SHP77 (cell line): ENCODE measurements at places on chromosomes 1 and 21.
A peak's percentile ranks its signal among the peaks of the same experiment; 100 is the strongest.

- no peak for DNase-seq
Measured at GRCh38 chr1:167782946-167783345, 61.2 kb downstream of the MPZL1 start.

DNA sequence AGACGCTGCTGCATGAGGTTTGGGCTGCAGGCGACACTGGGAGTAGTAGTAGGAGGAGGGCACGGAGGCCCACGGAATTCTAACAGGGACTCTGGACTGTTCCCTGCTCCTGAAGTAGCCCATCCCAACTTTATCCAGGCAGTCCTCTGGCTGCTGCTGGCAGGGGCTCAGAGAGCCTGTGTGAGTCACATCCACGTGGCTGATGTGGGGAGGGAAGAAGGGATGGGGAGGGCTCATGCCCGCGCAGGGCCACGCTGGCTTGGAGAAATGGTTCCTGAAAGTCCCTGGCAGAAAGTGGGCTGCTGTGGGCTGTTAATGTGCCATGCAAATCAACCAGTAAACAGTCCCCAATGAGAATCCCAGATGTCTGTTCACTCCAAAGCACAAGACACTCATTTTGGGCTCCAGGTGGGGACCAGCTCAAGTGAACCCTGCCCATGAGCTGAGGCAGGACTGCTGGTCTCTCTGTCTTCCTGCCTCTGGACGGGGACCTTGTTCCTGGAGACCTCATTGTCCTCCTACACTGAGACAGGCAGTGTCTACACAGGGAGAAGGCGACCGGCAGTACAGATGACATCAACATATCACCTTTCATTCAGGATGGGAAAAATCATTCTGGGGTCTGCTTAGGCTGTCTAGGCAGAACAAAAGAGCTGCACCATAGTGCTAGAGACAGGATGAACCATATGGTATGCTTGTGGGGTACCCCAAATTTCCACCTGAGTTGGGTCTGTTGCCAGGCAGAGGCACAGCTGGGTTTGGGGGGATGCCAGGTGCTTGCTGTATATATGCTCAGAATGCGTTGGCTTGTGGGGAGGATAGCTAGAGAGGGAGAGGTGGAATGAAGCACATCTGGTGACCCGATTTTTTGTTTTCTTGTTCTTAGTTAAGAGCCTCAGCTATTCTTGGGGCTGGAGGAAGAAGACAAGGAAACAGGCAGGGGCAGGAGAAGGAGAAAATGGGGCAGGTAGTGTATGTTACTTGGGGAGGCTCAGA lies 57.9 kb upstream of the FMOD start:
- DNase-seq: no peak

GRCh38 chr1:229328598-229329362 lies 14.1 kb downstream of the CCSAP start:
- DNase-seq: no peak

- no peak for DNase-seq
Measured at GRCh38 chr1:183094351-183094750, 71.1 kb downstream of the LAMC1 start.

- no peak for DNase-seq
Measured at GRCh38 chr1:91018006-91018405, 3.8 kb downstream of the ZNF644 start.

GRCh38 chr21:41848958-41849580 lies 30.1 kb downstream of the PRDM15 start:
- no peak for DNase-seq

GRCh38 chr1:4951601-4952000 lies 297.2 kb downstream of the AJAP1 start:
- no peak for DNase-seq

DNA sequence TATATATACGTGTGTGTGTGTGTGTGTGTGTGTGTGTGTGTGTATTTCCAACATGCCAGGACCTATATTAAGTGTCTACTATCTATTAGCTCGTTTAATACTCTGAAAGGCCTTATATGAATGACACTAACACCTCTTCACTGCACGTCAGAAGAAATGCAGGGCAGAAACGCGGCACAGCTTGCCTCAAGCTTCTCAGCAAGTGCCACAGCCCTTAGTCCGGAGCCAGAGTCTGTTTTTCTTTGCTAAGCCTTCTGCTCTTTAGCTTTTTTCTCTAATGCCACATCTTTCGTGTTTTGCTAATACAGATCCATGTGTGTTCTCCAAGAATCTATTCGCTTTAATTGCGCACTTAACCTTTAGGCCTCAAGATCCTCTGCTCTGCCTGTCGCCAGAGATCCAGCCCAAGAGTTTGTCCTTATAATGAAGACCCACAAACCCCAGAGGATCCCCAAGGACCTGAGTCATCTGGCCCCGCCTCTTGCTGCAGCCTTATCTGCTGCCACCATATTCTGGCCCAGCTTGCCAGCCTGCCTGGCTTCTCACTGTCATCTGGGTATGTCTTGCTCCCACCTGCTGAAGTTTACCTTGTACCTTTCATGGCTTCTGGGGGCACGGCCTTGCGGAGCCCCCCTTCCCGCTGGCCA lies 2.0 kb upstream of the TRIM58 start:
- no peak for DNase-seq

GRCh38 chr1:58380345-58380744 lies 166.2 kb downstream of the OMA1 start:
- no peak for DNase-seq

GRCh38 chr1:228031276-228031995 lies 24.6 kb downstream of the WNT3A start:
- DNase-seq: no peak

GRCh38 chr1:60547821-60548220 lies 474.3 kb upstream of the C1orf87 start:
- no peak for DNase-seq

GRCh38 chr1:78383923-78384322 lies 106.9 kb upstream of the PTGFR start:
- no peak for DNase-seq

DNA sequence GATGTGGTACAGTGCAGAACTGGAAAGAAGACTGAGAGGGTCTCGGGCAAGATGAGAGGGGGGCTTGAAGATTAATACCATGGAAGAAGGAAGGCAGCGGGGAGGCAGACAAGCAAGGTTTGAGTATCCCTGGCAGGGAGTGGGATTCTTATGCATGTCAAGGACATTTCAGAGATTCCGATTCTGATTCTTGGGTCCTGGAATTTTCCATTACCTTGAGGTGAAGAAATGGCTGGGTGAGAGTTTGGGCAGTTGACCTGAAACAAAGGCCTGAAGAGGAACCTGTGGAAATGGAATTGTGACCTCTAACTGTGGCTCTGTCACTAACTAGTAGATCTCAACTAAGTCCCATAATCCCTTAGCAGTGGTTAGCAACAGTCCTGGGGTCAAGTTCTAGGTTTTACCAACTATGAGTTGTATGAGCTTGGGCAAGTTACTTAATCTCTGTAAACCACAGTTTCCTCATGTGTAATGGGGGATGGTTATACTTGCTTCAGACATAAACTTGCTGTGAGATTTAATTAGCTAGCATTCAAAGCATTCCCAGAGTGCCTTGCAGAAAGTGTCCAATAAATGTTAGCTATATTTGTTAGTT lies 8.6 kb upstream of the ACTN2 start:
- DNase-seq: no peak

- no peak for DNase-seq
Measured at GRCh38 chr1:26994020-26994786, 711 bp downstream of the TRNP1 start.

DNA sequence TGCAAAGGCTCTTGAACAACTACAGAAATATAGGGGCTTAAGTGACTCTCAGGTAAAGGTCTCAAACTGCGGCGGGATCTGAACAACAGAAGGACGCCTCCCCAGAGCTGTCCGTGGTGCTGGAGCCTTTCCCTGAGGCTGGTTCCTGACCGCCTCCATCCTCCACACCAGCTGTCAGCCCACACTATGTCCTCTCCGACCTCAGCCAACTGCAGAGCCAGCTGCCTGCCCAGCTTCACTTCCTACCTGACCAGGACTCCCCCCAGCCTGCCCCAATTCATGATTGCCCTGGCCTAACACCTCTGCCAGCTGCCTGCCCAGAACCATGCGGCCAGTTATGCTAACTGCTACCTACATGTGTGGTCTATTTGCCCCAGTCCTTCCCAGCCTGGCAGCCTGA lies 63.6 kb upstream of the ZC3H12A start:
- DNase-seq: no peak

GRCh38 chr1:162303004-162303344 lies 73.7 kb downstream of the SPATA46 start:
- no peak for DNase-seq

DNA sequence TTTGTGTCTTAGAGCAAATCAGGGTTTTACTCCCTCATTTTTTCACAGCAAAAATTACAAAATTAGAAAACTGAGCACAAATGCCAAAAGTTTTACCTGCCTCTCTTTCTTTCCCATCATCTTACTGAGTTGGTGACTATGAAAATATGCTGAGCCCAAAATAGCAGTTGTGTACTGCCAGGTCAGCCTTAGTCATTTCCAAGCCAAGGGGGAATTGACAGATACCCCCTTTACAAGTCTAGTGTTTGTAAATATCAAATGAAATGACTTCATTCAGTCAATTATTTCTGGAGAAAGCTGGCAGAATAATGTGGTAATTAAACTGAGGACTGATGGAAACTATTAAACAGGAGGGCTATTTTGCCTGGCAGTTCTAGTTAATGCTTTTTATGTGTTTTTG lies 11.4 kb upstream of the GORAB start:
- DNase-seq: no peak

DNA sequence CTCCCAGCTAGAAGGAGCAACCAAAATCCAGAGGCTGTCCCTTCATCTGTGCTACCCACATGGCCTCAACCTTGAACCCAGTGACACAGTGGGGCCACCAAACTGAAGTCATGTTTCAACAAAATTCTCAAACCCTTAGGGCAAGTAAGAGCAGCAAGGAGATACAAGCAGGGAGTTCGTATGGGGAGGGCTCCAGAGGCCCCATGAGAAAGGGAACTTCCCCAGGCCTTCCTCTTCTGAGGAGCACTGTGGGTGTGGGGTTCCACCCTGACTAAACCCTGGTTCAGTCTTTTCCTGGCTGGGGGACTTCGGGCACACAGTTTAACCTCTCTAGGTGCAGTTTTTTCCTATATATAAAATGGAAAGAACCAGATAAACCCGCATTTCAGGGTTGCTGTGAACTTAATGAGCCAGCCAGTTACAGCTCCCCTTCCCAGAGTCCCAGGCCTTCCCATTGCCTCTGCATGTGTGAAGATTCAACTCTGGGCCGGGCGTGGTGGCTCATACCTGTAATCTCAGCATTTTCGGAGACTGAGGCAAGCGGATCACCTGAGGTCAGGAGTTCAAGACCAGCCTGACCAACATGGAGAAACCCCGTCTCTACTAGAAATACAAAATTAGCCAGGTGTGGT lies 8.0 kb upstream of the THEMIS2 start:
- no peak for DNase-seq

DNA sequence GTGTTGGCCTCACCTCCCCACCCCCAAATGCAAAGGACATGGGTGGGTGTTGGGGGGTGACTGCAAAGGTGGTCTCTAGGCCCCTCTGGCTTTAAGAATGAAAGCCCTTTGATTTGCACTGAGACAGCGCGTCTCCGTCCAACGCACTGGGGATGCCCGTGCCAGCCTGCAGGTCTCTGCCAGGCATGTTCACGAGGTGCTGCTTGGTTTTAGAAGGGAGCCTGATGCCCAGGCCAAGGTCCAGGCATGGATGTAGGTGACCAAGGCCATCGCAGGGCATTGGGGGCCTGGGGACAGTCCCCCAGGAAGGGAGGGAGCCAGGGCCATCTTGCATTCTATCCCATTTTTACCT lies 363.6 kb upstream of the VAMP3 start:
- no peak for DNase-seq

DNA sequence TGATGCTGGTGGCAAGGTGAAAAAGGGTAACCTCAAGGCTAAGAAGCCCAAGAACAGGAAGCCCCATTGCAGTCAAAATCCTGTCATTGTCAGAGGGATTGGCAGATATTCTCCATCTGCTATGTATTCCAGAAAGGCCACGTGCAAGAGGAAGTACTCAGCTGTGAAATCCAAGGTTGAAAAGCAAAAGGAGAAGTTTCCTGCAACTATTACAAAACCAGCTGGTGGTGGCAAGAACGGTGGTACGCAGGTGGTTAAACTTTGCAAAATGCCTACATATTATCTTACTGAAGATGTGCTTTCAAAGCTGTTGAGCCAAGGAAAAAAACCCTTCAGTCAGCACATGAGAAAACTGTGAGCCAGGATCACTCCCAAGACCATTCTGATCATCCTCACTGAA lies 13.7 kb upstream of the VPS45 start:
- no peak for DNase-seq

DNA sequence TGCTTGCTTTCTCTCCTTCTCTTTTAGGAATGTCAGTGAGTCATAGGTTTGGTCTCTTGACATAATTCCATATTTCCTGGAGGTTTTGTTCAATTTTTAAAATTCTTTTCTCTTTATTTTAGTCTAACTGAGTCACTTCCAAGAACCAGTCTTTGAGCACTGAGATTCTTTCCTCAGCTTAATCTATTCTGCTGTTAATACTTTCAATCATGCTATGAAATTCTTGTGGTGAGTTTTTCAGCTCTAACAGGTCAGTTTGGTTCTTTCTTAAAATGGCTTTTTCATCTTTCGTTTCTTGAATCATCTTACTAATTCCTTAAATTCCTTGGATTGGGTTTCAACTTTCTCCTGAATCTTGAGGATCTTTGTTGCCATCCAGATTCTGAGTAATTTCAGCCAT lies 321.0 kb downstream of the PTBP2 start:
- no peak for DNase-seq

DNA sequence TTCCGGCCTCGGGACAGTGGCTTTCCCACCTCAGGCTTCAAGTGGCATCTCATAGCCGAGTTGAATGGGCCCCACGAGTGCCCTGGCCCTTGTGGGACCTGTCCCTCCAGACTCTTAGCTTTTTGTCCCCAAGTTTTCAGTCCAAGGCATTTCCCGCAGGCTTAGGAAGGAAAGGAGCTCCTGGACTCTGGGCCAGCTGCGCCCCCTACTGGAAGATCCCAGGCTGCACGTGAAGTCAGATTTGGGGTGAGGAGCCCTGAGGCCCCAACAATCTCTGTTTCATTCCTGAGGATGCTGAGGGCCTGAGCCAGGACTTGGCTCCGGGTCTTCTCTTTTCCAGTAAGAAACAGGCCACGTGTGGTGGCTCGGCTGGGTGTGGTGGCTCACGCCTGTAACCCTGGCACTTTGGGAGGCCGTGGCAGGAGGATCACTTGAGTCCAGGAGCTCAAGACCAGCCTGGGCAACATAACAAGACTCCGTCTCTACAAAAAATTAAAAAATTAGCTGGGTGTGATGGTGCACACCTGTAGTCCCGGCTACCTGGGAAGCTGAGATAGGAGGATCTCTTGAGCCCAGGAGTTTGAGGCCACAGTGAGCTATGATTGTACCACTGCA lies 67.4 kb downstream of the ARHGEF10L start:
- DNase-seq: peak; percentile 44

DNA sequence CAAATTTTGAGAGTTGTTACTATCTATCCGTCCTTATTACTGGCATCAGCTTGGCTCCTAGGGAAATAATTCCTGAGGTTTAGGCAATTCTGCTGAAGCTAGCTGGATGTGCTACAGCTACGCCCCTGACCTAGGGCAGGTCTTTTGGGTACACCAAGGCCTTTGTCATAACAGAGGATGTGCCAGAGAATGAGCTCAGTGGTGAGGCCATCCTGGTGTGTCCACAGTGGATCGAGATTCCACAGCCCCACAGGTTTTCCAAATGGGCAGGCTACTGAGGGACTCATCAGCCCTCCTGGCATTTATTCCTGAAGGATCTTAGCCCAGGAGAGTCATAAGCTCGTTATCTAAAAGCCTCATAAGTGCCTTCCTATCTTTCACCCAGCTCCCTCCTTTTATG lies 475.2 kb upstream of the USP24 start:
- no peak for DNase-seq
